ENCODE measurements at places on chromosomes 5 and 9. TPM values are rescaled to one million over a fixed set of nuclear protein-coding genes. Genes with fewer than 3 reads are reported as not detected.

Gene DRD1
- not detected for total RNA-seq

Gene FAXDC2
- total RNA-seq = 17.8 TPM

Gene ADRB2
- 27.5 TPM for total RNA-seq

Gene MTRR
- total RNA-seq = 104 TPM

Gene PCDHA9
- not detected for total RNA-seq

Gene SPZ1
- total RNA-seq = not detected

Gene TSLP
- total RNA-seq = 0.21 TPM

Gene ARID3C
- total RNA-seq = not detected

Gene CNTNAP3
- total RNA-seq = 0.10 TPM

Gene NRG2
- total RNA-seq = 0.10 TPM

Gene SECISBP2
- 96.6 TPM for total RNA-seq

Gene GNA14
- total RNA-seq = not detected

Gene ALDH7A1
- 0.31 TPM for total RNA-seq

Gene IQGAP2
- total RNA-seq = 75.0 TPM

Gene F2RL1
- total RNA-seq = 4.2 TPM

Gene SPATA6L
- 1.8 TPM for total RNA-seq

Gene SVEP1
- not detected for total RNA-seq

Gene BASP1
- total RNA-seq = 24.5 TPM

Gene PPP1R26
- total RNA-seq = 1.5 TPM

Gene OLFM1
- 4.4 TPM for total RNA-seq

Gene ANKRD31
- total RNA-seq = 0.63 TPM

Gene NIPBL
- 97.6 TPM for total RNA-seq

Gene STXBP1
- total RNA-seq = 2.0 TPM

Gene DDX4
- not detected for total RNA-seq

Gene CCNI2
- total RNA-seq = 1.5 TPM

Gene FOXD4L6
- total RNA-seq = not detected

Gene CCDC171
- 1.3 TPM for total RNA-seq

Gene SGCD
- 0.10 TPM for total RNA-seq

Gene ZFAND5
- total RNA-seq = 403 TPM

Gene PITX1
- not detected for total RNA-seq

Gene DEPDC1B
- 0.63 TPM for total RNA-seq

Gene GLRA1
- total RNA-seq = not detected

Gene SLC1A1
- total RNA-seq = not detected

Gene TMEM174
- not detected for total RNA-seq
